Neural progenitor cell (in vitro differentiated cells): ENCODE measurements at places on chromosomes 3 and 15. TPM values are rescaled to one million over a fixed set of nuclear protein-coding genes. Genes with fewer than 3 reads are reported as not detected.

NME9 gene
- total RNA-seq = 1.1 and 2.2 TPM in 2 replicates

IGDCC3 gene
- 15.8 and 29.4 TPM in 2 replicates for total RNA-seq

TOMM70 gene
- 39.5 and 58.5 TPM in 2 replicates for total RNA-seq

IQSEC1 gene
- total RNA-seq = 8.9 and 19.7 TPM in 2 replicates
